Natural killer cell (primary cell): ENCODE measurements at places on chromosomes 7 and 10. TPM values are rescaled to one million over a fixed set of nuclear protein-coding genes. Genes with fewer than 3 reads are reported as not detected.

ARHGEF5 gene
- total RNA-seq: 2.1 TPM

NEBL gene
- not detected for total RNA-seq

COL17A1 gene
- total RNA-seq: not detected

PROSER2 gene
- 1.9 TPM for total RNA-seq

STN1 gene
- total RNA-seq: 34.0 TPM

CDK1 gene
- 2.4 TPM for total RNA-seq

PDE1C gene
- not detected for total RNA-seq

GRCh38 chr7:159068488-159068811 is 76.2 kb downstream of the VIPR2 start:
- H3K4me3 ChIP-seq: no peak overlapping the region
- peaks cover 19% of the 10 kb centered on the region for H3K4me1 ChIP-seq
- no peaks in the 10 kb centered on the region for H3K27me3 ChIP-seq
- H3K36me3 ChIP-seq: no peaks in the 10 kb centered on the region
- H3K27ac ChIP-seq: peak overlapping the region; percentile 36

GRCh38 chr10:55782181-55782580 is 578.9 kb downstream of the ZWINT start:
- H3K36me3 ChIP-seq: no peaks in the 10 kb centered on the region
- H3K27me3 ChIP-seq: no peaks in the 10 kb centered on the region
- DNase-seq: no peak
- no peaks in the 10 kb centered on the region for H3K4me1 ChIP-seq
- H3K27ac ChIP-seq: no peak overlapping the region

DNA sequence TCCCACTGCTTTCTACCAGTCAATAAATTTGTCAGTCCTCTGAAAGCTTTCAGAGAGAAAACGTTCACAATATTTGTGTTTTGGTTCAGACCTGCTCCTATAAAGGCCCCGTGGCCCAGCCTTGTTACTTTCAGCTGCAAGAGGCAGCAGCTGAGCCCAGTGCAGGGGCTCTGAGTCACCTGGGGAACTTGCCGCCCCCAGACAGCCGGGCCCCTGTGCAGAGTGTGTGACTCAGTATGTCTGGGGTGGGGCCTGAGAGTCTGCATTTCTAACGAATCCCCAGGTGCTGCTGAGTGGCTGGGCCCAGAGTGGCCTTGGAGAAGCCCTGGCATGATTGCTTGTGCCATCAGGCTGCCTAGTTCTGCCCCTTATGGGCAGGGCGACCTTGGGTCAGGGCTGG is 303.5 kb downstream of the PAXIP1 start:
- no peaks in the 10 kb centered on the region for H3K36me3 ChIP-seq
- no peak overlapping the region for H3K27ac ChIP-seq
- no peak for DNase-seq

- no peaks in the 10 kb centered on the region for H3K27me3 ChIP-seq
- no peak overlapping the region for H3K27ac ChIP-seq
- DNase-seq: no peak
- no peak overlapping the region for H3K4me3 ChIP-seq
- no peaks in the 10 kb centered on the region for H3K4me1 ChIP-seq
Measured at GRCh38 chr10:121169406-121169805, 318.2 kb downstream of the WDR11 start.

GRCh38 chr7:151430391-151431205 is 9.3 kb downstream of the CRYGN start:
- H3K4me3 ChIP-seq: no peak overlapping the region
- H3K27me3 ChIP-seq: peaks cover 10% of the 10 kb centered on the region
- no peak for DNase-seq
- H3K27ac ChIP-seq: no peak overlapping the region
- no peaks in the 10 kb centered on the region for H3K36me3 ChIP-seq
- H3K4me1 ChIP-seq: peaks cover 63% of the 10 kb centered on the region

- DNase-seq: no peak
- no peak overlapping the region for H3K27ac ChIP-seq
- H3K4me3 ChIP-seq: no peak overlapping the region
- no peaks in the 10 kb centered on the region for H3K27me3 ChIP-seq
- H3K36me3 ChIP-seq: no peaks in the 10 kb centered on the region
- no peaks in the 10 kb centered on the region for H3K4me1 ChIP-seq
Measured at GRCh38 chr7:55775051-55775420, 87.5 kb downstream of the SEPTIN14 start.

DNA sequence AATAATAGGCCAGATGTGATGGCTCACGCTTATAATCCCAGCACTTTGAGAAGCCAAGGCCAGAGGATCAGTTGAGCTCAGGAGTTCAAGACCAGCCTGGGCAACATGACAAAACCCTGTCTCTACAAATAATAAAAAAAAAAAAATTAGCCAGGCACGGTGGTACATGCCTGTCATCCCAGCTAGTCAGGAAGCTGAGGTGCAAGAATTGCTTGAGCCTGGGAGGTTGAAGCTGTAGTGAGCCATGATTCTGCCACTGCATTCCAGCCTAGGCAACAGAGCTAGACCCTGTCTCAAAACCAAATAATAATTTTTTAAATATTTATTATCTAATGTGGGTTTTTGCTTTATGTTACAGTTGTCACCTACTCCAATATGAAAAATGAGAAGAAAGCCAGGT is 178.9 kb downstream of the ADK start:
- no peaks in the 10 kb centered on the region for H3K27me3 ChIP-seq
- no peak overlapping the region for H3K4me3 ChIP-seq
- H3K4me1 ChIP-seq: no peaks in the 10 kb centered on the region
- H3K36me3 ChIP-seq: no peaks in the 10 kb centered on the region
- DNase-seq: no peak
